ENCODE measurements at places on chromosomes 13 and 19.

- DNase-seq: no peak
These were observed 1485.3 kb downstream of the PCDH9 start for GRCh38 chr13:65744836-65745235.

DNA sequence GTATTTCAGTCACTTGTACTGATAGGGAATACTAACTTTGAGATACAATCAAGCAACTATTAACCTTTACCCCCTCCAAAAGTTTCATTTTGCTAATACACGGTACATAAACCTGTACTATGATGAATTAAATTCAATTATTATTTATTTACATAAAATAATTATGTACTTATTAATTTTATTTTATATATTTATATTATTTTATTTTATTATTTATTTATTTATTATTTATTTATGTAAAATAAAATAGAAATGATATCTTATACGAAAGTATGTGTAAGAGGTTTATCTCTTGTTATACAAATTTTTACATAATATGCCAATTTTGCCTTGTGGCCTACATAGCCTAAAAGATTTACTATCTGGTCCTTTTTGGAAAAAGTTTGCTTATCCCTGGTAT lies 564.3 kb downstream of the SLITRK5 start:
- no peak for DNase-seq

- DNase-seq: no peak
These were observed 64.1 kb downstream of the MRPL57 start for GRCh38 chr13:21240586-21240985.

DNA sequence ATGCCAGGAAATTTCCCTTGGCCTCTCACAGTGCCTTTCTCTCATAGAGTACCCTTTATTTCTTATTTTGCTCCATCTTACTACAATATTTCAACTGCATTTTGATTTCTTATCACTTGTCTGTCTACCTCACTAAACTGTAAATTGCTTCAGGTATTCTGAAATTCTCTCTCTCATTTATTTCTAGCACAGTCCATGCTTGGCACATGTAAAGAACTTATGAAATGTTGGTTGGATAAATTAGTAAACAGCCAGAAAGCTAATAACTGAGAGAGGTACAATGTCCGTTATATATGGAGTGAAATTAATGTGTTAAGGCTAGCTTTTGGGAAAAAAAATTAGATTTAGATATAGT lies 138.3 kb upstream of the RFC3 start:
- no peak for DNase-seq

GRCh38 chr19:21440321-21440720 lies 43.4 kb downstream of the ZNF493 start:
- no peak for DNase-seq

GRCh38 chr19:3603121-3603811 lies 3.4 kb downstream of the TBXA2R start:
- no peak for DNase-seq

DNA sequence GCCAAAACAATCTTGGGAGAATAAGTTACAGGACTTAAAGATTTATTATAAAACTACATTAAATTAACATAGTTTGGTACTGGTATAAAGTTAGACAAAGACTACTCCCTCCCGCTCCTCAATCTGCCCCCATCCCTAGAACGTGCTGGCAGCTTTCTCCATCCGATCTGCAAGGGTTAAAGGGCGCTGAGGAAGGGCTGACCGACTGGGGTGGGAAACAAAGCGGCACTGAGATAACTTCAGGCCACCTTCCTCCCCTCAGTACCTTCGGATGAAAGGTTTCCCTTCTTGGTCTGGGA lies 790 bp upstream of the SUGT1 start:
- no peak for DNase-seq

DNA sequence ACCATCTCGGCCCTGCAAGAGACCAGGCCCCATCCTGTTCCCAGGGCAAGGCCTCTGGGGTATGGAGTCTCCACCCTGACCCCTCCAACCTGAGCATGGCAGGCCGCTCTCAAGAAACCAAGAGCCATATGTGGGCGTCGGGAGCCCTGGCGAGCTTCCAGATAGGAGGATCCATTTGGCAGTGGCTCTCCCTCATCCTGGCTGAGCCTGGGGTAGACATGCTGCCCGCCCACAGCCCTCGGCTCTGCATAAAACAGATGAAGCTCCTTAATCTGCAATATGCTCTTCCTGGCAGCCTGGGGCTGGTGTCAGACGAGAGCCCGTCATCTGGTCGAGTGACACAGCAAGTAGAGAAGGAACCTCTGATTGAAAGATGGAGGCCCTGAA lies 6.1 kb downstream of the ATP13A1 start:
- DNase-seq: no peak

GRCh38 chr13:33494596-33495204 lies 209.1 kb upstream of the STARD13 start:
- no peak for DNase-seq

DNA sequence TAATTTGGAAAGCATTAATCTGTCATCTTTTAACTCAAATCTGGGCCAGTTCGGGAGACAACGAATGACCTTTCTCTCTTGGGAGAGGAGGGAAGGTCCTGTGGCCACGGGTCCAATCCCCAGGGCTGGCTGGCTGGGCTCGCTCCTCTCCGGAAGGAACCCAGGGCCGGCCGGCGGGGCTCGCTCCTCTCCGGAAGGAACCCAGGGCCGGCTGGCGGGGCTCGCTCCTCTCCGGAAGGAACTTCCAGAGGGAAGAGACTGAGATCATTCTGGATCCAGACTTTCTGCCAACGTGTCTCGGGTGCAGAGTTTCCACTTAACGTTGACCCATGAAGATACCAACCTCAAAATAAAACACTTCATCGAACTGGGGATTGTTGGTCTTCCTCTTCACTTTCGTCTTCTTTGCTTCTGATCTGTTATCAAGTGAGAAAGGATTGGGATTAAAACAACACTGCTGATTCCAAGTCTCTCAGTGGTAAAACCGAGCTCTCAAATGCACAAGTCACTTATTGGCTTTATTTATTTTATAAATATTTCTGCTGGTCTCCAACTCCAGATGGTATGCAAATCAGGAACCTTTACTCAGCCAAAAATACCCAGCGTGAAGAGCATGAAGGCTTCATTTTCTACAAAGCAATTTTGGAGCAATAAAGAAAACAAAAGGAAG lies 53.3 kb upstream of the C13orf46 start:
- DNase-seq: no peak

GRCh38 chr19:49662011-49662410 lies 3.6 kb downstream of the IRF3 start:
- no peak for DNase-seq

DNA sequence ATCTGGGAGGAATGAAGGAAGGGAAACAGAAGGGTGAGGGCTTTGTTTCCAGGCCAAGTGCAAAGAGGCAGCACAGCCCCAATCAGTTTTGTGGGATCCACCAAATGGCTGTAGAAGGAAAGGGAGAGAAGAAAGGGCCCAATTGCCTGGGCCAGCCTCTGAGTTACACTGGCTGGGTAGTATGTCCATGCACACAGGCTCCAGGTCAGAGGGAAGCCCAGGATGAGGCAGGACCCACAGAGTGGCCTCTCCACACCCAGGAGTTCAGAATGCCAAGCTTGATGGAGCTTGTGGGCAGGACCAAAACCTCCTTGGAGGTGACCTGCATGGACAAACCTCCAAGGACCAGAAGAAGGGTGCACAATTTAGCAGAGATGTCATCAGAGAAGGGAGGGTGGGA lies 178.2 kb upstream of the TSHZ3 start:
- no peak for DNase-seq

- no peak for DNase-seq
These were observed 15.0 kb downstream of the NFIX start for GRCh38 chr19:13010038-13010991.
